ENCODE measurements at places on chromosomes 1 and 21.

GRCh38 chr1:100134872-100135271 is 1.9 kb downstream of the TRMT13 start:
- no peak for DNase-seq

DNA sequence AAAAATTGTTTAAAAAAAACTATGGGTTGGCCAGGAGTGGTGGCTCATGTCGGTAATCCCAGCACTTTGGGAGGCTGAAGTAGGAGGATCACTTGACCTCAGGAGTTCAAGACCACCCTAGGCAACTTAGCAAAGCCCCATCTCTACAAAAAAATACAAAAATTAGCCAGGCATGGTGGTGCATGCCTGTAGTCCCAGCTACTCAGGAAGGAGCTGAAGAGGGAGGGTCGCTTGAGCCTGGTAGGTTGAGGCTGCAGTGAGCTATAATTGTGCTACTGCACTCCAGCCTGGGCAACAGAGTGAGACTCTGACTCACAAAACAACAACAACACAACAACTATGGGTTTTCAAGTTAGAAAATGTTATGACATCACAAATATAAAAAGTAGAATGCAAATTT is 16.4 kb downstream of the SLAMF7 start:
- DNase-seq: no peak

DNA sequence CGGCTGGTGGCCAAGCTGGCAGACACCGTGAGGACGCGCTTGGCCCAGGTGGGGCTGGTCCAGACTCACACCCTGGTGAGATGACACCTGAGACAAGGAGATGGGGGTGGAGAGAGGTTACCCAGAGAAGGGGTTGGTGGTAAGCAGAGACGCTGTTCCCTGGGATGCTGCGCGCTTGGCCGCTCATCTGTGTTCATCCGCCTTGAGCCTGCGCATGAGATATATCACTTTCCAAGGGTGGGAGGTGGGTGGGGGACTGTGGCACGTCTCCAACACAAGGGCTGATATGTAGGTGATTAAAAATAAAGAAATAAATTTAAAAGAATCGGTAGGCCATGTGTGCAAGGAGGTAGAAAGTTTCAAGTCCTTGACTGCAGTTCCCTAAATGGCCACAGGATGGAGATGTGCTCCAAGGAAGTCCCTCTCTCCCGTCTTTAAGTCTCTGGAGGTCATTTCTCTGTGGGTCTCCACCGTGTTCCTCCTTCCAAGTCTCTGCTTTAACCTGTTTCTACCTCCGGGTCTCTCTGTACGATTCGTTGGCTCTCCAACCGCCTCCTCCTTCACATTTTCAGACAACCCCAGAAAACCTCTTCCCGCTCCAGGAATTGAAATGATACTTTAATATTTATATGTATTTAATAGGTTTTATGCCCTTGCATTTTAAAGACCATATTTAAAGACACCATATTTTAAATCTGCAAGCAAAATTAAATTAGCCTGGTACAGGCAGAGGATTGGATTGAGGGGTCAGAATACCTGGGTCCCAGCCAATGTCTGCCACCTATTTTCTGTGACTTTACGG is 4.5 kb downstream of the TTC24 start:
- DNase-seq: peak; percentile 80

- DNase-seq: peak; percentile 22
Observed at GRCh38 chr1:8740034-8740449, 77.4 kb downstream of the RERE start.

GRCh38 chr1:36818771-36819170 is 215.5 kb downstream of the GRIK3 start:
- DNase-seq: no peak

DNA sequence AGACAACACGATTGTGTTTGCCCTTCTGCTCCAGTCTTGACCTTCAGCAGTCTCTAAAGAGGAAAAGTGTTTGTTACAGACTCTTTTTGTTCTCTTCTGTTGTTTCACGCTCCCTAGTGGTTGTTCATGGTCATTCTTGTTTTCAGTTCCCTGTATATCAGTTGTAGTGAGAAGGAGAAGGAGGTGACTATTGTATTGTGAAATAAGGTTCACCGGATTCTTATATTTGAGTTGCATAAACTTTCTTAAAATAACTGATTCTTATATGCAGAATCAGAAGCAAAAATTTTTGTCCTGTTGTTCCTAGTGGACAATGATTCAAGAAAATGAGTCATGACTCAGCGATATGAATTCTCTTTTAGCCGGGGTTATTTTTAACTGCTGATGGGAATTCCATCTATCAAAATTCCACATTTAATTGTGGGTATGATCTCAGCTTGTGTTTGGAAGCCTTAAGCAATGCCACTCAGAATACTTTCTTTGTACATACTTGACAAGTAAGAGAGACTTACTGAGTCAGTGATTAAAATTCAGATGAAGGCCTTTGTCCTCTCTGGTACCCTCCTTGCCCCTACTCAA is 152.2 kb downstream of the CLEC20A start:
- peak; percentile 85 for DNase-seq

DNA sequence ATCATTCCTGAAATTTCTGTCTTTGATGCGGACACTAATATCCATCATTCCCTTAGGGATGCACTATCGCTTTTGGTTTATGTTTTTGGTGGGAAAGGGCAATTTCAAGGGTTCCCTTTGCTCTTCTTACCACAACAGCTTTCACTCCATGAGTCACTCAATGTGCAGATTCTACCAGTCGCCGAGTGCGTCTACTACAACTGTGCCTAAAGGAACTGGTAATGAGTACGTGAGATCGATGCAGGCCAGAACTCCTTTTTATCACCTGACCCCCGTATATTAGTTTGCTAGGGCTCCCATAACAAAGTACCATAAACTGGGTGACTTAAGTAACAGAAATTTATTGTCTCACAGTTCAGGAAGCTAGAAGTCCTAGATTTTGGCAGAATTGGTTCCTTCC is 27.5 kb upstream of the TMEM54 start:
- DNase-seq: no peak

- no peak for DNase-seq
Observed at GRCh38 chr1:200075938-200076546, 48.5 kb downstream of the NR5A2 start.

GRCh38 chr1:38331496-38332210 is 285.1 kb upstream of the POU3F1 start:
- no peak for DNase-seq

- DNase-seq: no peak
Observed at GRCh38 chr1:119477710-119478109, 29.3 kb upstream of the HSD3B1 start.

All from inflammatory macrophage treated with lipopolysaccharide for 4 hours (primary cell).